Posterior cingulate gyrus (tissue), 11 donors: ENCODE measurements at places on chromosomes 5 and 9.

GRCh38 chr5:10632110-10632761, 68.4 kb downstream of the ANKRD33B start:
- DNase-seq = no peak

DNA sequence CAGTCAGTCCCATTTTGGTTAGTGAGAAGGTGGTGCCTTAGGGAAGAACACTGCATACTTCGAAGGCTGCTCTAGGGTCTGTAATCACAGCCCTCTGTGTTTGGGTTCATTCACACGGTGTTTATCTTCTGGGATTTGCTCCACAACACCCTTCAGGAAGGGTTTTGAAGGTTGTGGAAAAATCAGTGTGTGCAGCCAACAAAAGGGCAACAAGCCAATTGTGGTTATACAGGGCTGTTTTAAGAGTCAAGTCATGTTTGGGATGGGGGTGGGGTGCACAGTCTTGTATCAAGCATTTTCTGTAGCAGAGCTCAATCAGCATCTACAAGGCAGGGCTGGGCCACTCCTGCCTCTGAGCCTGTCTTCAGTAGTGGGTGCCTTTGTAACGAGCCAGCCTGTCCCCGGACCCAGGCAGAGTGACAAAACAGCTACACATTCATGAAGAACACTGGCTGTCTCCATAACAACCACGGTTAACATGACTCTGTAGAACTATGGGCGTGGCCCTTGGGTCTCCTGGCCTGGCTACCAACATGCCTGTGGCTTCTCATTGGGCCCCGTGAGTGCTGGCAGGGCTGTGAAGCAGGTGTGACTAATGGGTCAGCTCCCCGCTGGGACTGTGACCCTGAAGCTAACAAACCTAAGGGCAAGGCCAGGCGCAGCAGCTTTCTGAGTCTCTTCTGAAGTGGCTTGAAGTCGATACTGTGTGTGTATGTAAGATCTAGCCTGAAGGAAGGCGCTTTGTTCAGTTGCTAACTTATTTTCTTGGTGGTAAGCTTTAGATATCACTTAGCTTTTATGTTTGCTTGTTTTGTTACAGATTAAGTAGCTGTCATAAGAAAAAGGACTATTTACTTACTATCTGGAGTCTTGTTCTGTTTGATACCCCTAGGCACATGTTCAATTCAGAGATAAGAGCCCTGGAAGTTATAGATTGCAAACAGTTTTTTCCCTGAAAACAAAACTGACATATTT, 27.9 kb upstream of the GOLM1 start:
- peak; percentile 83 for DNase-seq

- DNase-seq = no peak
Observed at GRCh38 chr5:132498152-132498551, 7.6 kb upstream of the IRF1 start.

DNA sequence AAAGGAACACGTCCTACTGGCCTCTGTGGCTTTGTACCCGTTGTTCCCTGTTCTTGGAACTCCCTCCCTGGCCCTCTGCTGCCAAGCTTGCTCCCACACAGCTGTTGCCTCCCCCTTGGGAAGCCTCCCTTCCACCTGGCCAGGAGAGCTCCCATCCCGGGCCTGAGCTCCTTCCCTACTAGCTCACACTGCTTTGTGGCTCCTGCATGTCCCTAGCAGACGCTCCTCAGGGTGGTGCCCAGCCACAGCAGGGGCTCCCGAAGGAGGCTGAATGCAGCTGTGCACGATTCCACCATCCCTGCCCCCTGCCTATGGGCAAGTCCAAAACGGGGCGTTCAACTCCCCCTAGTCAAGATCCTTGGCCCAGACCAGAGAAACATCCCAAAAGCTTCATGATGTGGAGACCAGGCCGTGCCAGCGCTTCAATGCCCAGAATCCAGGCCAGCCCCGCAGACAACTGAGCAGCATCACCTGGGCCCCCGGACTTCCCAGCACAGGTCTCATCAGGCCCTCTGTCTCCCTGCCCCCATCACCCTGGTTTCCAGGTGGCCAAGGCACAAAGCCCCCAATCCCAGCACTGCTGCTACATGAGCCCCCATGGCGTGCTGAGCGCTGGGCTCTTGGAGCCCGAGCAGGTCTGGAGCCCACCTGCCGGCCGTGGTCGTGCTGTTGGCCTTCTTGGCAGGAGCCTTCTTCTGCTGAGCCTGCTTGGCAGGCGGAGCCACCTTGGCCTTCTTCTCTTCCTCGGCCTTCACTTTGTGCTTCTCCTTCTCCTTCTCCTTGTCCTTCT, 14.3 kb downstream of the BRD3OS start:
- DNase-seq = no peak

- DNase-seq = no peak
Observed at GRCh38 chr5:143261748-143262392, 141.6 kb downstream of the NR3C1 start.

- no peak for DNase-seq
Observed at GRCh38 chr5:116563736-116564308, 10.8 kb downstream of the SEMA6A start.

DNA sequence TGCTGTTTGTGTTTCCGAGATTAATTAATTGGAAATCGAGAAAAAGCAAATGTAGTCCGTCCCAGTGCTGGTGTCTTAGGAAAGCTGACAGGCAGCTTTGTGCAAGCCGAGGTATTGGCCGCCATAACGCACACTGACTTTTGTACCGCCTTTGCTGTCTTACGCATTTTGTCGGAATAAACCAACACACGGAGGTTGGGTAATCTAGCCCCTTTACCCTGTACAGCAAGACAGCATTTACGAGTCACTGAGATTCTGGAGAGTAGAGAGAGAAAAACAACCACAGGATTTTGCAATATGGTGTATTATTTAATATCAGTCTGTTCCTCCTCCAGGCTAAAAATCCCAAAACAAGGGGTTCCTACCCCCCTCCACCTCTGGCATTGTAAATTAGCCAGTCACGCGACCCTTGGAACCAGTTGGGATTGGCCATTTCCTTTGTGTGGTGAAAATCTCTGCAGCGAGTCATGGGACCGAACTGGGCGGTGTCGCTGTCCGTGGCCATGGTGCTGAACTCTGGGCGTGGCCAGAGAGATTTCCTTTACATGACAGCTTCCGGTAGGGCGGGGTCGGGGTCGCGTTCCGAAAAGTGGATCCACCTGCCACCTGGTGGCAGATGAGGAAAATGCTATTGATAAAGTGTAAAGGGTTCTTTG, 10.3 kb upstream of the PCDHB1 start:
- peak; percentile 99 for DNase-seq

- DNase-seq = no peak
Observed at GRCh38 chr5:42930934-42931333, 109.2 kb downstream of the ANXA2R start.

GRCh38 chr5:1747079-1747802, 52.4 kb downstream of the MRPL36 start:
- DNase-seq = no peak
